Heart left ventricle (tissue), 16 donors: ENCODE measurements at places on chromosomes 11 and 22.
A peak's percentile ranks its signal among the peaks of the same experiment; 100 is the strongest.

- no peak for DNase-seq
Observed at GRCh38 chr11:66362481-66363147, 8.9 kb downstream of the SLC29A2 start.

- DNase-seq = no peak
Observed at GRCh38 chr11:133714471-133715375, 130.6 kb downstream of the SPATA19 start.

GRCh38 chr22:42425337-42425988 is 6.7 kb downstream of the NFAM1 start:
- no peak for DNase-seq

DNA sequence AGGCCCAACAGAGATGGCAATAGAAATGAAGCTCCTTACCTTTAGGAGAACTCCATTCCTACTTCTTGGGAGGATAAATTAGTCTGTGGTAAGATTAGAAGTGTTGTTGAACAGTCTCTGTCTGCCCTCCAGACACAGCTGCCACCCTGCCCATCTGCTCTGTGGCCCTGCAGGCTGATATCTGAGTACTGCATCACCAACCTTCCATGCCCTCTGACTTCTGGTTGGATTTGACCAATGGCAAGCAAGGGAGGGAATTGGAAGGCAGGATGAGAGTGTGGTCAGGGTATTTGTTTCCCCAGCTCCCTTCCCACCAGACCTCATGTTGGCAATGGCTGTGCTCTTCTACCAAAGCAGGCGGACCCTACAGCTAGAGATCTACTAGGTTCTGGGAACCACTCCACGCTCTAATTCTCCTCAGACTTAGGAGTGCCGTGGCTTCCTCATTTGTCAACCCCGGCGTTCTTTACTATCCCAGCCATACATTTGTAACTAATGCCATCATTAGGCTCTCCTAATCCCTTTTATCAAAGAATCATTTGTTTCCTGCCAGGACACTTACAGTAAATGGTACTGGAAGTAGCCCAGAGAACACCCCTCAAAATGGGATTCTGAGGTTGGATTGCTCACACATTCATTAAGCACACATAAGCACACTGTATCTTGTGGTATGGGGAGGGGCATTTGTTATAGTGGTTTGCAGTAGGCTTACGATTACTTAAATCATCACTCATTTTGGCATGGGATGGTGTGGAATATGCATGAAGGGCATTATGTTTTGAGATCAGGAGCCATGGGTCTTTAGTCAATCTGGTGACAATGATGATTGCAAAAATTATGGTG is 35.4 kb upstream of the CD44 start:
- DNase-seq = no peak

- DNase-seq = no peak
Observed at GRCh38 chr22:49348631-49349030, 479.0 kb downstream of the BRD1 start.

- DNase-seq = no peak
Observed at GRCh38 chr11:59555601-59556114, 44.3 kb downstream of the OR4D9 start.

DNA sequence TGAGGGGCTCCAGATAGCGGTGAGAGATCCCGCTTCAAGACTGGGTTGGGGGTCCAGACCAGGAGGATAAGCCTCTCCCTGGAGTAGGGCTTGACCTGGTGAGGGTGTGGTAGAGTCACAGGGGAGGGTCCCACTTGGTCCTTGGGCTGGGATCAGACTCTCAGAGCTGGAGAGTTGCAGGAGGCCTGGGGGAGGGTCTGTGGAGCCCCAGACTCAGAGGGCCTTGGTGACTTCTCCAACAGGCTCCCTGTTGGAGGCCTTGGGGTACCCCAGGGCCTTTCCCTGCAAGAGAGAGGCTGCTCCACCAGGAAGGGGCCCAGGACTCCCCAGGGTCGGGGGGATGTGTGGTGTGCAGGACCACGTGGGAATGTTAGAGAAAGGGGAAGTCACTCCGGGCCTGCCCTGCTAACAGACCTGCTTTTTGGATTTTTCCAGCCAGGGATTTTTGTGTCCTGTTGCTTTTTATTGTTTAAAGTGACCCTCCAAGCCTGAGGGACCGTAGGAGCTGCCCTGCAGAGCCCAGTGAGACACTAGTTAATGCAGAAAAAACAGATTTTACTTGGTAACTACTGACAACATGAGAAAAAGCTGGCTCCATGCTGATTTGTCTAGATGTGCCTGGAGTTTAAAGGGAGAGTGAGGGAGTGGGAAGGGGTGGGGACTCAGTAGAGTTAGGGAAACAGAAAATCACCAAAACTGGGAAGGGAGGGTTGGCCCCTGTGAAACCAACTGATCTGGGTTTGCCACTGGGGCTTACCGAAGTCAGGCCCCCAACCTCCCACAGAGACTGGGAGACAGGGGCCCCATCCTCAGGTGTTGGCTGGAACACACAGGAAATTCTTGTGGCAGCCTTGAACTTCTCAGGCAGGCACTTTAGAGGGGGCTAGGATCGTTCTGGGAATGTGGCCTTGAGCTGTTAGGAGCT is 801 bp upstream of the TXNRD2 start:
- DNase-seq = no peak

GRCh38 chr11:58639103-58639502 is 16.6 kb downstream of the CNTF start:
- DNase-seq = no peak

GRCh38 chr11:129388824-129389223 is 13.2 kb downstream of the BARX2 start:
- DNase-seq = no peak

- no peak for DNase-seq
Observed at GRCh38 chr11:28090052-28090749, 17.8 kb downstream of the KIF18A start.

DNA sequence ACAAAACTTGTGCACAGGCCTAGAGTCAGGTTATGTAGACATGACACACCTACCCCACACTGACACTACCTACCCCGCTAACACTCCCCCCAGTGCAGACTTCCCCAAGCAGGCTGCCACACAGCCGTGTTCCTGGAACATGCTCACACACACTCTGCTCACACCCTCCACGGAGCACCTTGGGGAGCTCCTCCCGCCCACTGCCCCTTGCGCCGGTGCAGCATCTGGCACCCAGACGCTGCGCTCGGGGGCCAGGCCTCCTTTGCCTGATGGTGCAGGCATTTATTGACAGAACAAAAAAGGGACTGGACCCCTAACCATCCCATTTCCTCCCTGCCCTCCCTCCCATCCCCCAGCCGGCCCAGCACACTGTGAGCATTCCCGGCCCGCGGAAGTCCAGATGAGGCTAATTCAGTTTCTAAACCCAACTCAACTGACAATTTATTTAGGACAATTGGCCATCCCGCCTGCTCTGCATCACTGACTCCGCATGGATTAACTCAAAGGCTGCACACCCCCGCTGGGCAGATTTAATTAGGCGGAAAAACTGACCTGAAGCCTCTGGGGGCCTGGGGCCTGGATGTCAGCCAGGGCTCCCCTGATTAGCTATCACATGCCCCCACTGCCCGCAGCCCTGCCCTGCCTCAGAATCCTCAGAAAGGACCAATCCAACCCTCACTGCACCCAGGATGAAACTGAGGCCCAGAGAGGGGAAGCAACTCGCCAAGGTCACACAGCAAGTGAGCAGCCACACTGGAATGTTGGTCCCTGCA is 30.1 kb downstream of the KCNC1 start:
- peak; percentile 38 for DNase-seq

DNA sequence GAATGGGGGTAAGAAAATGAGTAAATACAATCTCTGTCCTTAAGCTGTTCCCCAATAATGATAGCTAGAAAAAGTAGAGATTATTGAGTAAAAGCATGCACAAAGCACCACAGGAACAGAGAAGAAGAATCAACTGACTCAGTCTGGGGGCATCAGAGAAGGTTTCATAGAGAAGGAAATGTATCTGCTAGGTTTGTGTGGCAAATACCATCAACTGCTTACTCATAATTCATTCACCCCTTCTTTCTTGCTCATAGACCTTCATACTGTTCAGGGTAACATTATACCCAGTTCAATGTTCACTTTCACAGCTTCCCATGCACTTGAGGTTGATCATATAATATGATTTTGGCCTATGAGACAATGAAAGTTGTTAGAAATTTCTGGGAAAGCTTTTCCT is 85.2 kb upstream of the SCUBE2 start:
- no peak for DNase-seq

GRCh38 chr11:126918556-126918955 is 82.0 kb downstream of the KIRREL3 start:
- no peak for DNase-seq

DNA sequence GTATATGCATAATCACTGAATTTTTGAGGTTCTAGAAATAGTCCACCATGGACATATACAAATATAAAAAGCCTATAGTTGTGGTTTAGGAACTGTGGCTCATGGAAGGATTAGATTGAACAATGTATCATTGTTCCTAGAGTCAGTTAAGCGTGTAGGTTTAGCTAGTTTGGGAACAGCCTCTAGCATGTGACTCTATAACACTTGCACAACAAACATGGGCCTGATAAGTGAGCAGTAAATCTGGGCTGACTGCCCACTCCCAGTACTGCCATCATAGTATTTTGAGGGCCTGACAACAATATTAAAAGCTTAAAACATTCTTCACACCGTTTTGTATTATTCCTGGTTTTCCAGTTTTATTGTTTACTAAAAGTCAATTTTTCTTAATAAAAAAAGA is 47.0 kb downstream of the YAP1 start:
- peak; percentile 74 for DNase-seq

GRCh38 chr11:124865902-124866851 is 945 bp downstream of the ROBO3 start:
- DNase-seq = no peak

DNA sequence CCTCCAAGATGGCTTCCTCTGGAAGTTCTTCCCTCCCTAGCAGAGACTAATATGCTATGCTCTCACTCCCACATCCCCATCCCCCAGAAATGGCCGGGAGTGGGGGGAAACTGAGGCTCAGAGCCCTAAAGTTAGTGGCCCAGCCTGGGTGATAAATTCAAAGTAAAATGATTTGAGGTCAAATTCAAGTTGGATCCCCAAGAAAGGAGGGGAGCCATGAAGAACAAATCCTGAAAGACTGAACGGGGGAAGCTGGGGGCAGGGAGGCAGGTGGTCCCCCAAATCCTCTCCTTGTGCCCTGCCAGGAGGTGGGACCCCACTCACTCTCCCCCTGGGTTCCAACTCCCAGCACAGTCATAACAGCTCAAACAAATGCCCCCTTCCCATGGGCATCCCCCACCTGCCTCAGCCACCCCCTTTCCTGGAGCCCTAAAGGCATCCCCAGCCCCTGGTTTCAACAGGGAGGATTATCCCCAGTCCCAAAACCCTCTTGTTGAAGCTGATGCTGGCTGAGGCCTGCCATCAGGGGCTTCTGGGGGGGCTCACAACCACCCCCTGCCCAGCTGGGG is 1.1 kb downstream of the CBX6 start:
- no peak for DNase-seq

GRCh38 chr22:23179381-23180299 is 669 bp upstream of the BCR start:
- peak; percentile 53 for DNase-seq

- DNase-seq = no peak
Observed at GRCh38 chr11:6482441-6482840, 1.1 kb downstream of the TIMM10B start.

GRCh38 chr22:46349681-46350080 is 14.2 kb downstream of the TRMU start:
- DNase-seq = peak; percentile 27

GRCh38 chr11:7353100-7353499 is 101.4 kb downstream of the SYT9 start:
- DNase-seq = no peak

DNA sequence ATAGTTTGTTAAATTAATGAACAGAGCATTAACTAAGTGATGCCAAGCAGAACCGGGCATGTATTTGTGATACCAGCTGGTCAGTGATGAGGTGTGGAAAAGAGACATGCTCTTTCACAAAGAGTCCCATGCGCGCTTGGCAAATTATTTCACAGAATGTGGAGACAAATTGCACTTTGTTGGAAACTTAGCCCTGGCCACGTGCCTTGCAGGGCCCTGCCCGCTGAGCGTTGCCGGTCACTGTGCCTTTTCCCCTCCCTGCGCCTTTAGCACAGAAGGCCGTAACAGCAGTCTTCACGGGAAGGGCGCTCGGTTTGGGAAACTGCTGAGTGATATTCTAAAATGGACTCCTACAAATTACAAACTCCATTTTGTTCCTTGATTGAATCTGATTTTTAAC is 235.9 kb downstream of the TBC1D22A start:
- no peak for DNase-seq

DNA sequence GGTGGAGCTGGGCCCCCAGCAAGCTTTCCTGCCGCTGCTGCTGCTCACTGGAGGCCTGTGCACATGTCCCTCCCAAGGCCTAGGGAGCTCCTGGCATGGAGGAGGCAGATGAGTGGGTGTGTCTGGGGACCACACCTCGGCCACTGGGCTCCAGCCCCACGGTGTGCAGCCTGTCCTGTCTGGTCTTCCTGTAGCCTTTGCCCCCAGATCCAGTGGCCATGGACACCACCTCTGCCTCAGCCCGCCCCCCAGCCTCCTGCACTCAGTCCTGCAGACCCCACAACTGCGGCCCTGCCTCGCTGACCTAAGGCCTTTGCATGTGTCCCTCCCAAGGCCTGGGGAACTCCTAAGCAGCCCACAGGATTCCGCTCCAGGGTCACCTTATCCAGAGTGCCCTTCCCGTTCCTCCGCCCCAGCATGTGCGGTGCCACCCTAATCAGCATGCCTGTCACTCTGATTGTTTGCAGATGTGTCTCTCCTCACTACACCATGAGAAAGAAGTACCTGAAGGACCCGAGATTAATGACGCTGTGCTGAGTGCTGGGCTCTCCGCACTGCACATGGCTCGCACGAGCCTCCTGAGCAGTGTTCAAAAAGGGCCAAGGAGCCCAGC is 8.6 kb downstream of the GAL start:
- no peak for DNase-seq

- DNase-seq = no peak
Observed at GRCh38 chr22:42272431-42272999, 2.1 kb upstream of the TCF20 start.

DNA sequence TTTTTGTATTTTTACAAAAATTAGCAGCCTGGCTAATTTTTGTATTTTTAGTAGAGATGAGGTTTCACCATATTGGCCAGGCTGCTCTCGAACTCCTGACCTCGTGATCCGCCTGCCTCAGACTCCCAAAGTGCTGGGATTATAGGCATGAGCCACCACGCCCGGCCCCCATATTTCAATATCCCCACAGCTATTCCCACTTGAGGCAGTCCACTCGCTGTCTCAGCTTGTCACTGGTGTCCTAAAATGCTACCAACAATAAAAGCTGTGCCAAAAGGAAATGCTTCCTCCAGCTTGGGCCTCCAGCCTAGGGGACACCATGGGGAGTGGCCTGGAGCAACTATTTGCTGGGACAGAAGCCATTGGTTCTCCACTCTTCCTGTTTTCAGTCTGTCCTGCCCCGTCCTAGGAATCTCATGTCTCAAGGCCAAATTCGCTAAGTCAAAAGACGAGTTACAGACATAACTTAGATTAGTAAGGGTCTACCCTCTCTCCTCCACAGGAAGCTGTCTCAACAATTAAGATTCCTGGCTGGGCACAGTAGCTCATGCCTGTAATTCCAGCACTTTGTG is 7.3 kb upstream of the SPINDOC start:
- DNase-seq = peak; percentile 37
